Caudate nucleus (tissue), 63 donors: ENCODE measurements at places on chromosomes 16 and 17.
A peak's percentile ranks its signal among the peaks of the same experiment; 100 is the strongest.

- no peak for DNase-seq
Observed at GRCh38 chr17:80793421-80793820, 198.2 kb upstream of the CHMP6 start.

- peak; percentile 42 for DNase-seq
Observed at GRCh38 chr17:80191865-80192661, 22.2 kb downstream of the CARD14 start.

DNA sequence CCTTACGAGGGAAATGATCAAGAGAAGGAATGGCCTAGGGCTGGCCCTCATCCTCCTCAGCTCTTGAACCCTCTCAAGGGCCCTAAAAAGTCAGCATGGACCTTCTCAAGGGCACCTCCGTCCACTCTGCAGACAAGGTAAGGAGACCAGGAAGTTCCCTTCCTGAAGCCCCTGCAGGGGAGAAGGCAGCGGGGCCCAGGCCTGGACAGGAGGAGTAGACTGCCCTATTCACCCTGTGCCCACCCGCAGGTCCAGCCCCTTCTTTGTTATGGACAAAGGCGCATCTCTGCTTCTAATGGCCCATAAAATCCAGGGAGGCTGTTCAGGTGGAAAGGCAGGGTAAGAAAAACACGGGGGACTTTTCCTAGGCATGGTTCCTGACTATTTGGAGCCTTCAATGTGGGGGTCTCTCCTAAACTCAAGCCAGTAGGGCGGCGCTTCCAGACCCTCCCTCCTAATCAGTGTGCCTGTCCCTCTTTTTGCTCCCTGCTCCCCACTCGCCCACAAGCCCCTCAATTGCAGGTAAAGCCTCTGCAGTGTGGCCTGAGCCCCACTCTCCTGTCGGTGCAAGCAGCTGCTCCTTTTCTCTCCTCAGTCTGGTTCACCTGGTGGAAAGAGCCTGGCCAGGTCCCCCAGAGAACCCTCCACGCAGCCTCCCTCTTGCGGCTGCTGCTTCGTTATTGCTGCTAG lies 28.2 kb downstream of the AXIN2 start:
- DNase-seq = no peak

DNA sequence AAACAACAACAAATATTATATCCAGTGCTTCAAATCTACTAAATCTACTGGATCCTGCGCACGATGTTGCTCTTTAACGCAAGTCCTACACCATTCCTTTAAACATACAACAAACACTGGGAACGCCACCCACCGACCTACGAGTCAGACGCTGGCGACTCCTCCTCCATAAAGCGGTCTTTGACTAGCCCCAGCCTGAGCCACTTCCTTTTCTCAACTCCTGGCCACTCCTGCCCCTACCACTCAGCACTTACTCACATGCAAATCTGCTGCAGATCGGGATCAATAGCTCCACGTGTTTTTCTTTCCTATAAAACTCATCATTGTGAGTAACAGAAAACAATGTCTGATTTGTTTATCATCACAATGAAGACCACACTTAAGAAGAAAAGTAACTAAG lies 32.8 kb upstream of the MNT start:
- no peak for DNase-seq

GRCh38 chr17:1898332-1898731 lies 68.5 kb downstream of the RPA1 start:
- DNase-seq = no peak

DNA sequence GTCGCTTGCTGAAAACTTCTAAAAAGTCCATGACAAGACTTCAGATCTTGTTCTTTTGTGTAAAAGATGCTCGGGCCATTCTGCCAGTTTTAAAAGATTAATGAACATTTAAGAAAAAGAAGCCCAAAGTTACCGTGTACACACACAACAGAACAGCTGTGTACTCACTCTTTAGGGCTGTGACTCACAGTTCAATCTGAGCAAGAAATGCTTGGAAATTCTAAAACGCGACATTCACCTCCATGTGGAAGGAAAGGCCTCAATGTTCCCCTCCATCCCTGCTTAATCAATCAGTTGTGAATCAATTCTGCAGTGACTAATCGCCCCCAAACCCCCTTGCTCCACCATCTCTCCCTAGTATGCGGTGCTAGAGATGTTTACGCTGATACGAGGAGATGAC lies 609.9 kb upstream of the SALL1 start:
- no peak for DNase-seq
